ENCODE measurements at places on chromosomes 16 and 17.
A peak's percentile ranks its signal among the peaks of the same experiment; 100 is the strongest.

GRCh38 chr17:57458718-57459285 is 202.5 kb downstream of the MSI2 start:
- no peak for DNase-seq

DNA sequence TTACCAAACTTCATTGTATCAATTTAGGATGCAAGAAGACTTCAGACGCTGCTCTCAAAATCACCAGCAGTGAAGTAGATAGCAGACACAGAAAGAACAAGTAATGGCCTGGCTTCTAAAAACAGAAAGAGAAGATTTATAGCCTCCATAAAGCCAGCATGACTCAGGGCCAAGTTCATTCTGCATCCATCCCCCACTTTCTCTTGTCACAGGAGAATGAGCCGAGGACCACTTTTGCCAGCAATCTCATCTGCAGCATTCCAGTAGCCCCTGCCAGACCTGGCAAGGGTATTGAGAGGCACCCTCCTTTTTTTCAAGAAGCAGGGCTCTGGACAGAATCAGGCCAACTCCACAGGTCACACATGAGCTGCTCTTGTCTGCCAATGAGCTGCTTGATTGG is 355.4 kb upstream of the SOX9 start:
- peak; percentile 25 for DNase-seq

DNA sequence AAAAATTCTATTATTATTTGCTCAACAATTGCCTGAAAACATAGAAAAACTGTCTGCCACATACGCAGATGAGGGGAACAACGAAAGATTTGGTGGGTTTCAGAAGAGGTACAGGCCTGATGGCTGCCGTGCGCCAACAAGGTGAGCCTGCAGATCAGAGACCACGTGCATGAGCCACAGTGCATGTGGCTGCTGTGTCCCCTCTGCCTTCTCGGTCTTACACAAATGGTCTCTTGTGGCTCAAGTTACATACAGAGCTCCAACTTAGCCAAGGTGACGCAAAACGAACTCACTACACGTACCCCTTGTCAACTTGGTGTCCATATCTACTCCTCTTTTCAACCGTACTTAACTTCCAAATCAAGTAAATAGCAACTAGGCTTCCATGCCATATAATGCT is 82.3 kb downstream of the ADCY9 start:
- DNase-seq: no peak

- DNase-seq: no peak
Measured at GRCh38 chr17:81008140-81008539, 16.5 kb downstream of the CHMP6 start.

DNA sequence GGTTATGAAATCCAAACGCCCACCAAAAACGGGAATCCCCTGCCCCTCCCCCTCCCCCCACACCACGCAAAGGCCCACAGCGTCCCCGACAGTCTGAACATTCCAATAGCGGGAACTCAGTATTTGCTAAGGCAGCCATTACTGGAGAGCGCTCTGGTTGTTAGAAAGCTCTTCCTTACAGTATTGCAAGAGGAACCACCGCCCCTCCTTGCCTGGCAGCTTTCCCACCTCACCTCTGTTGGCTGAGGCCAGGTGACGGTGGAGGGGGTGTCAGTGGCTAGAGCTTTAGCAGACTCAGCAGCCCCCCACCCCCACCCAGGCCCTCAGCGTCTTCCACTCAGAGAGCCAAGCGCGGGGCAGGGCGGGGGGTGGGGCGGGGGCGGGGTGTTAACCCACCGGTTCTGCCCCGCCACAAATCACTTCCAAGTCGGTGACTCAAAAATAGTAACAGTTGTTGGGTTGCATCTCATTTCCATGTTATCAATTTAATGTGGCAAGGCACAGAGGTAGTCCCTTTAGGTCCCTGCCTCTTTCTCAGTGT is 2.2 kb upstream of the PLEKHH3 start:
- peak; percentile 67 for DNase-seq

DNA sequence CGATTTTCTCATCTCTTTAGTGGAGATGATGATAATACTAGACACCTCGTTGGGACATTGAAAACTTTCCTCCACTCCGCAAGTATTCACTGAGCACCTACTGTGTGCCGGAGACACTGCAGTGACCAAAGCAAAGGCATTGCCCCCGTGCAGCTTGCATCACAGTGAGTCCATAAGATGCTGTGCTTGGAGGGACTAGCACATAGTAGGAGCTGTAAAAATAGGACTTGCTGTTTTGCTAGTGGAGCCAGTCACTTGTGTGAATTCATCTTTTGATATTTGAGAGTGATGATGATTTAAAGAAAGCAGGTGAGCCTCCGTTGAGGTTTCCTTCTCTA is 5.3 kb upstream of the MAP2K3 start:
- DNase-seq: no peak

DNA sequence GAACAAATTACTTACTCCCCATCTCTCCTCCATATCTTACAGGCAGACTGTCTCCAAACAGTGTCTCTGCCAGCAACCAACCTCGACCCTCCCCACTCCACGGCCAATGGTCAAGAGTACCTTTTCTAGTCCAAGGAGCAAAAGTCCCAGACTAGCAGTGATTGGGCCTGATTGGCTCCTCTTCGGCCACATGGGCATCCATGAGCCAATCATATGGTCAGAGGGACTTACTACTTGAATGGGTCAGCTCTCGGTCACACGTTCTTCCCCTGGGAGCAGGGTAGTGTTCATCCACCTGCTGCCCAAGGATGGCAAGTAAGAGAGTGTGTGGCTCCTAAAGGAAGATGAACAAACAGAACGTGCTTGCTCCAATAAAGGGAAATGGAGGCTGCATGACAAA is 84.6 kb downstream of the C16orf78 start:
- DNase-seq: no peak

DNA sequence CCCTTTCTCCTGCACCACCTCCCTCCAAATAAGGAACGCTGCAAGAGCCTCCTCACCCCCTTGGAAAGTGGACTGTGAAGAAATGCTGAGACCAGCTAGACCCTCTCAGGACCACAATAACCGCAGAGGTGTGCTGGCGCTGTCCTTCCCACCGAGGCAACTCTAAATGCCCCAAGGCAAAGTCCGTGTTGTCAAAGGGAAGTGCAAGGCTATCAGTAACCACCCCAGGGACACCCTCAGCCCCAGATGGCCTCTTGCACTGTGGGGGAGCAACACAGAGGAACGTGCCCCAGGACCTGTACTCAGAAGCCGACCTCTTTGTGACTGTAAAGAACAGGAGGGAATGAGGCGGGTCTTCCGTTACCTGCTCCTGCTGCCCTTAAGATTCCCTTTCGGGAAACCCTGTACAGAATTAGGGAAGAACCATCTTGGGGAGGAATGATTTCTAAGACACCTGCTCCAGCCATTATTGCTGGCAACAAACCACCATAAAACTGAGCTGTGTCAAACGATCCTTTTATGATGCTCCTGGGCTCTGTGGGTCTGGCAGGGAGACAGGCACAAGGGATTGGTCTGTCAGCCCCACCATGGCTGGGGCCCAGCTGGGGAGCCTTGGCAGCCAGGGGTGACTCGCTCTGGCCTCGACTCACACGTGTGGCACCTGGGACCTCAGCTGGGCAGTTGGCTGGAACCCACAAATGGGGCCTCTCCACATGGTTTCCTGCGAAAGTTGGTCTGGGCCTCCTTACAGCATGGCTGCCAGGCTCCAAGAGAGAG is 14.6 kb upstream of the MED9 start:
- no peak for DNase-seq

DNA sequence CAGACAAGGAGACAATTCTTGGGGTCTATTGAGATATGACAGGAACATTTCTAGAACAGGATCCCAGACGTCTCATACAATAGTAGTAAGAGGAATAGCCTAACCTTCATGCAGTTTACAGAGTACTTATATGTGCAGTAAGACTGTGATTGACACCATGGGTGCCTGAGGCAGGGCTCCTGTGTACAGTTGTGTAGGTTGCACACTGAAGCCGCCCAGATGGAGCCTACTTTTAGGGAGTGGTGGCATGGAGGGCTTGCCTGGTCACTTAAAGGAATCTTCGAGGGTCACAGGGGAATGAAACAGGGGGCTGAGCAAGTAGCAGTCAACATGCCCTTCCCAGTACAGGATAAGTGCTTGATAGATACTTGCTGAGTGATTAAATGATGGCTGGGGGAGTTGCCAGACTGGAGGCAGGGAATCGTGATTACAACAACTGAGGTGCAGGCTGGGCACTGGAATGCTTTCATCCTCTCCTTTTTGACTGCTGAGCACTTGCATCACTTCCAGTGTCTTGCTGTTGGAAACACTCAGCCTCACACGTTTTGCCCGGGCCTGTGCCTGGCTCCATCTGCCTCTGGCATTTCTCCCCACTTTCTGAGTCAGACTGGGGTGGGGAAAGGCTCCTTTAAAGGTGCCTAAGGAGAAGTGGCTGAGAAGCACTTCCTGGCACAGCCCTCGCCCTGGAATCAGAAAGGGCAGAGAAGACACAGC is 71.0 kb downstream of the COPRS start:
- DNase-seq: peak; percentile 87

DNA sequence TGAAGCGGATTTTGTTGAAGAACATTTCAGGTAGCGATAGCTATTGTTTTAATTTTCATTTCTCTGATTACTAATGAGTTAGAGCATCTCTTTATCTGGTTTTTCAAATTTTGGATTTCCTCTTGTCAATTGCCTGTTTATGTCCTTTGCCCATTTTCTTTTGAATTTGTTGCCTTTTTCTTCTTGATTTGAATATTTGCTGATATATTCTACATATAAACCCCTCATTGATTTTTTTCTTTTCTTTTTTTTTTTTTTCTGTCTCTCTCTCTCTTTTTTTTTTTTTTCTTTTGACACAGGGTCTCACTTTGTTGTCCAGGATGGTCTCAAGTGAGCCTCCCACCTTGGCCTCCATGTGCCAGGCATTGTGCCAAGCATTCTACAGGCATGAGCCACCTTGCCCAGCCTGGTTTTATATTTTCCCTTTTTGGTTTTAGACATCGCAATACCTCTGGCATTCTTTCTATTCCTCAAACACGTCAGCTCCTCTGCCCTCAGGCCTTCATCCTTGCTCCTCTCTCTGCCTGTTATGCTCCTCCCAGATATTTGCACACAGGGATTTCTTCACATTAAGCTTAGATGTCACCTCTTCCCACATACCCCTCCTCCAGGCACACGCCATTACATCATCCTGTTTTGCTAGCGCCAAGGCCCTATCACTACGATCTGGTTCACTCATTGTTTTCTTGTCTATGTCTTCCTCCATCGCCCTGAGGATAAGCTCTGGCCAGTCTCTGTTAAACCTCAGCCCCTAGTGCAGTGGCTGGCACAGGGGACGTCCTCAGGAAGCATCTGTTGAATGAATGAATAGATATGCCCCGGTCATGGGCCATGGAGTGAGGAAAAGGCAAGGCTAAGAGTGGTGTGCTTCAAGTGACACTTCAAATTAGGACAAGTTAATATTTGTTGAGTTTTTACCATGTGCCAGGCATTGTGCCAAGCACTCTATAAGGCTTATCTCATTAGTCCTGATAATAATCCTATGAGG is 8.6 kb downstream of the SARM1 start:
- DNase-seq: peak; percentile 96

GRCh38 chr16:79137426-79137939 is 463.1 kb downstream of the MAF start:
- no peak for DNase-seq

DNA sequence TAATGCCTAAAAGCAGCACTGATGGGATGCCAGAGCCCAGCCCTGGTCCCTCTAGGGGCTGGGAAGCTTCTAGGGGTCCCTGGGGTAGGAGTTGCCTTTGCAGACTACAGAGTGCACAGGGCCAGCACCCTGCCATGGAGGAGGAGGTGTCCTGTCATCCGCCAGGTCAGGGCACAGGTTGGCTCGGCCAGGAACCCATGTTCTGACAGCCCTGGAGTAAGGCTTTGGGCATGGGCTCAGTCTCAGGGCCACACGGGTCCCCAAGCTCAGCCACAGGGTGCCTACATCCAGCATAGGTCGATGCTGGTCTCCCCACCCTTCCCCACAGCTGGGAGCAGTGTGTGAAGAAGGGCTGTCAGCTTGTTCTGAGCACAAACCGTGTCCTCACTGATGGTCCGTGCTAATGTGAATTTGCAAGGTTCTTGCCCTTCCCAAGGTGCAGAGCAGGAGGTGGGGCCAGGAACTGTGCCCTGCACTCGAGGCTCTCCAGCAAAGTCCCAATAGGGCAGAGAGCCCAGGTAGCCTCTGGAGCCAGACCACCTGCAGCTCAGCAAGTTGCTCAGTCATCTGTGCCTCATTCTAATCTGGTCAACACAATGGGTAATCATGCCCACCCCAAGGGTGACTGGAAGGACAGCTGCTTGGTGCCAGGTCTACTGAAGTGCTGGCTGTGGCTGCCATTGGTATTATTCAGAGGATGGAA is 72.8 kb downstream of the AMFR start:
- DNase-seq: no peak

DNA sequence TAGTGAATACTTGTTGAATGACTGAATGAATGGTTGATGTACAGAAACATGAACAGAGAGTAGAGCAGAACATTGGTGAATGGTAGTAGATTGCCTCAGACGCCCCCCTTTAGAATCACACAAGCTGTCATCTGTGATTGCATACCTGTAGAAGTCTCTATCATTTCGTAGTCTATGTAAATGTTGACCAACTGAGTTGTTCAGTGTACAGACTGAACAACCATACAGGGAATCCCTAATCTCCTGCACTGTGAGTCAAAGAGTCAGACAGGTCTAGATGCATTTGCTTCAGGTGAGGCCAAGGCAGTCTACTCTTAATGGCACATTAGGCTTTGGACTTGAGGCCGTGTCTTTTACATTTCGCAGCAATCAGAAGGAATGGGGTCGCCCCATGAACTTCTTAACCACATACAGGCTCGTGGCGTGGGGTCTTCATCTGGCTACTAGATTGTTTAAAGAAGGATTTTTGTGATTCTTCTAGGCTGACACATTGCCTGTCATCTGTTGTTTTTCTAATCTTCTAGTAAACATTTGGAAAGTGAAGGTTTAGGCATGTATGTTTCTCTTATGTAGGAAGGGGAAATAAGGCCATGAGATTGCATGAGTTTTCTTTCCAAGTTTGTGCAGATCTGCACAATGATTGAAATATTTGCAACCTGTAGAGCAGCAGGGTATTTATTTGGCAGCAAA is 157.4 kb downstream of the WWOX start:
- no peak for DNase-seq

All from ELR (cell line).